ENCODE measurements at places on chromosomes 5 and 9.

DNA sequence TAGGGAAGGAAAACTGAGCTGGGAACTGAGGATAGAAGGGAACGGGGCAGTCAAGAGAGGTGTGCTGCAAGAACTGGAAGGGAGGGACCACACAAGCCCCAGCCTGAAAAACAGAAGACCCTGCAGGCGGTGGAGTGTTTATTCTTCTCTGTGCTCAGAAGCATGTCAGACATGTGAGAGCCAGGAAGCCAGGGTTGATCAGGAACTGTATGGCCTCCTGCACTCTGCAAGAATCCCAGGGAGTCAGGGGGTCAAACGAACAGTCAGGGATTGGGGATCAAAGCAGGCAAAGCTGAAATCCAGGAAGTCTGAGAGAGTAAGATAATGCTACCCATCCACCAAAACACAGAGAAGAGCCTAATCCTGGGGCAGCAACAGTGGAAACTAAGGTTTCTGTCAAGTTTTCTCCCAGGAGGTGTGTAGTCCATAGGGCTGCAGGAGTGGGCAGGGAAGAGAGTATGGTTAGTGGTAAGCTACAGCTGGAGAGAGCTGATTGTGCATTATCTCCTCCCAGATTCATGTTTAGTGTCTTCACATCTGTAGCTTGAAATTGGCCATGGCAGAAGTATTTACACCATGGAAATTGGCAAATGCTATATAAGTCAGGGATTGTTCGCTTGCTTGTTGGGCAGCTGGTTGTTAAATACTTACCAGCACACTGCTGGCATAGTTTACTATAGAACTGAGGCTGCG, 115.4 kb upstream of the SLC44A1 start:
- no peak for DNase-seq

- no peak for DNase-seq
Measured at GRCh38 chr5:93883459-93883858, 142.1 kb upstream of the POU5F2 start.

GRCh38 chr9:134568116-134568515, 73.5 kb upstream of the COL5A1 start:
- no peak for DNase-seq

- no peak for DNase-seq
Measured at GRCh38 chr9:94909250-94909894, 182.9 kb downstream of the AOPEP start.

DNA sequence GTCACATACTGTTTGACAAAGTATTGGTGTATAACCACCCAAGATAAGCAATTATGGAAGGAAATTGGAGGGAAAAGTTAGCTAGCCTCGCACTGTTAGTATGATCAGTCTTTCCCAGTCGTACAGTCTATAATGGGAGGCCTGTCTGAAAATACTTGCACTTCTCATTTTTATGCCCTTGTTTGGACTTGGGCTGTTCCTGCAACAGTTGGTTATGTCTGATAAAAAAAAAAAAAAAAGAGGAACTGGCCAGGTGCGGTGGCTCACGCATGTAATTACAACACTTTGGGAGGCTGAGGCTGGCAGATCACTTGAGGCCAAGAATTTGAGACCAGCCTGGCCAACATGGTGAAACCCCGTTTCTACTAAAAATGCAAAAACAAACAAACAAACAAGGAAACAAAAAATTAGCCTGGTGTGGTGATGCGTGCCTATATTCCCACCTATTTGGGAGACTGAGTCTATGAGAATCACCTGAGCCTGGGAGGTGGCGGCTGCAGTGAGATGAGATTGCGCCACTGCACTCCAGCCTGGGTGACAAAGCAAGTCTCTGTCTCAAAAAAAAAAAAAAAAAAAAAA, 58.3 kb upstream of the ANKRD33B start:
- DNase-seq, result no peak

GRCh38 chr5:168118042-168118668, 173.3 kb upstream of the WWC1 start:
- no peak for DNase-seq

DNA sequence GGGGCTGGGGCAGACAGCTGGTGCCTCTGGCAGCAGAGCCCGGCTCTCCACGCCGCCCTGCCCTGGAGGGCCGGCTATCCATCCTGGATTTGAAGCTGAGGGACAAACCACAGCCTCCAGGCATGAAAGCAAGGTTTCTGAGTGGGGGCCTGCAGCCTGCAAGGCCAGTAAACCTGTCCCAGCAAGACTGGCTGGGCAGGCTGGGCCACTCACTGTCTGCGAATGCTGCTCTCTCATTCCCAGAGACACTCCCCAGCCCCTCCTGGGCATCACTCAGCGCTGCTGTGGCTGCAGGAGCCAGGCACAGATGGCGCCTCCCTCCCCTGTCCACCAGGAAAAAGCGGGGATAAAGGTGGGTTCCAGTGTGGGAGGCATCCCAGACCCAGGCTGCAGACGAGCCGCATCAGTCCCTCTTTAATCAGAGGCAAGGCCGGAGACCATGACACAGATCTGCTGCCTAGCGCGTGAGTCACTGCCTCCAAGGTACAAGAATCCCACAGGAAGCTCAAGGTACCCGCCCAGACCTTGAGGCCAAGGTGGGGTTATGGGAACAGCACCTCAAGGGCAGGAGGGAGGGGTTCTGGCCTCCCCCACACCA, 118.0 kb downstream of the VAV2 start:
- no peak for DNase-seq

- DNase-seq, result no peak
Measured at GRCh38 chr9:69951411-69951810, 92.2 kb upstream of the MAMDC2 start.

DNA sequence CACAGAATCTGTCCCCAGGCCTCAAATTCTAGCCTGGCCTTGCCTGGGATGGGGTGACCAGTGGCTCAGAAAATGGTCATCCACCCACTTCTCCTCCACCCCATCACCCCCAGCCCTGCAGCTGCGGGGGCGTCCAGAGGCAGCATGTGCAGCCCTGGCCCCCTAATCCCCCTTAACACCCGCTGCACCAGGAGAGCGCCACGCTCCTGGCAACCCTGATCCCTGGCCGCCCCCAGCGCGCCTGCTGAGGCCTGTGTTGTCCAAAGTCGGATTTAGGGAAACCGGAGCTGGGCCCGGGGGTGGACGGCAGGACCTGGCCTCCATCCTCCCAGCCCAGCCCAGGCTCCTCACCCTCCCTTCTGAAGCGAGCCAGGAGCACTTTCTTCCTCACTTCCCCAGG, 22.0 kb downstream of the NR5A1 start:
- peak; percentile 66 for DNase-seq

GRCh38 chr5:93331863-93332262, 249.2 kb downstream of the NR2F1-AS1 start:
- no peak for DNase-seq

DNA sequence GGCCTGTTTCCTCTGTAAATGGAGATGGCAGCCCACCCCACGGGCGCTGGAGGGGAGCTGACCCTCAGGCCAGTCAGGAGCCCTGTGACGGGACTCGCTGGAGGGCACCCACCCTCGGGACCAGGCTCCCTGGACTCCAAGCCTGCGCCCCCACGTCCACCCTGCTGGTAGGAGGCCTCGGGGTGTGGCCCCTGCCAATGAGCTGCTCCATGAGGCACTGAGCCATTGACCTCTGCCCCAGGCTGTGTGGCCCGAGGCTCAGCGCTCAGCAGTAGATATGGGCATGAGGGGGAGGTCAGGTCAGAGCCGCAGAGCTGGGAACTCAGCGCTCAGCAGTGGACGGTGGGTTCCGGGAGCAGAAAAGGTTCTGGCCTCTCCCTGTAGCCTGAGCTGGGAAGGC, 52.3 kb upstream of the EGFL7 start:
- no peak for DNase-seq

DNA sequence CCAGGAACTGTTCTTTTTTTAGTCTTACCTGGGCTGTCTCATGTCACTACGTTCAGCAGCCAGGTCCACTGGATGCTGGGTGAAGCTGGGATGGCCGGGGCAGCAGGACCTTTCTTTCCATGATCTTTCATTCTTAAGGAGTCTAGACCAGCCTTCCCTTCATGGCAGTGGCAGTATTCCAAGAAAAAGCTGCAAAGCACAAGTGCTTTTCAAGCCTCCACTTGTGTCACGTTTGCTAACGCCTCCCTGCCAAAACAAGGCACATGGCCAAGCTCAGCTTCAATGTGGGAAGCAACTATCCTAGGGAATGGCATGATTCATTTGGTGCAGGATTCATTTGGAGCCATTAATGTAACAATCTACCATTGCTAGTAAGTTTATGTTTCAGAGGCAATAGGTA, 94.8 kb downstream of the RCL1 start:
- peak; percentile 83 for DNase-seq

- DNase-seq, result no peak
Measured at GRCh38 chr5:134489227-134489944, 36.1 kb upstream of the JADE2 start.

DNA sequence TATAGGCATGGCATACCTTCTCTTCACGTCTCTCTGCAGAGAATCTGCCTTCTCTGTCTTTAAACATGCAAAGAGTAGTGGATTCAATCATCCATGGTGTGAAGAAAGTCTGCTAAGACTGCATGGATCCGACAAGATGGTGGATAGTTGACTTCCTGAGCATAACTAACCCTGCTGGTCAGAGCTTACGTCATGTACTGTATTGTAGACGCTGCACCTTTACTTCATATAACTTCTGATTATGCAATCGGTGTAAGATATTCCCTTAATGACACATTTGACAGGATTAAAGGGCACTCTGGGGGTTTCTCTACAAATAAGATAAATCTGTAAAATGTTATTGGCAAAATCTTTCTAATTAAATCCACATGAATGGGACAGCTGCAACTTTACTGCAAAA, 240.3 kb upstream of the NREP start:
- no peak for DNase-seq

GRCh38 chr9:136052472-136052880, 42.6 kb downstream of the NACC2 start:
- no peak for DNase-seq

DNA sequence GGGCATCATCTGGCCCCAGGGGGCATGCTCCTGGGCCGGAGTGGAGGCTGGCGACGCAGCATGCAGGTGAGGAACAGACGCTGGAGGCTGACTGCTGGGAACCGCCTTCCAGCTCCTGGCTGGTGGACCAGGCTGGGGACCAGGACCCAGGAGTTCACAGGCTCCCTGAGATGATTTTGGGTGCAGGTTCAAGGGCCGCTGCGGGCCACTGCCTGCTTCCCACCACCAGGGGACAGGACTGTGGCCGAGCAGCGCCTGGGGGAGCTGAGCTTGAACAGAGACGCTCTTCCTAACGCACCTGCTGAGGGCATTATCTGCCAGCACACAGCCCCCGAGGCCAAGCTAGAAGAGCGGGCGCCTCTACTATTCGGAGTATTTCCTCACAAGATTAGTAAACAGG, 132.1 kb upstream of the RAPGEF1 start:
- DNase-seq, result peak; percentile 65

DNA sequence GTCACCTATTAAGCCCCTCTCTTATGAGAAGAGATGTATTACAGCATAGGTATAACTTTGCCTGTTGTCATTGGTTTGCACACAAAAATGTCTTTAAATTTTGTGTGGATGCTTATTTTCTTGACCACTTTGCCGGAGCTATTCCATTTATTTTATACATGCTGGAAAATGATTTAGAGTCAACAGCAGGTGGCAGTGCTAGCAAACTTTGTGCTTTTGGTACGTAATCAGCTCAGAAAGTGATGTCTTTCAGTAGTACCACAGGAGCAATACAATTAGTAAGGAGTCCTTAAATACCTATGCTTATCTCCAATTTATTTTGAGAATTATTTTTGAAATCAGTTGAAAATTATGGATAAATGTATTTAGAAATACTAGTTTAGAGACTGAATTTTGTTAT, 19.8 kb upstream of the NUDT12 start:
- peak; percentile 39 for DNase-seq

DNA sequence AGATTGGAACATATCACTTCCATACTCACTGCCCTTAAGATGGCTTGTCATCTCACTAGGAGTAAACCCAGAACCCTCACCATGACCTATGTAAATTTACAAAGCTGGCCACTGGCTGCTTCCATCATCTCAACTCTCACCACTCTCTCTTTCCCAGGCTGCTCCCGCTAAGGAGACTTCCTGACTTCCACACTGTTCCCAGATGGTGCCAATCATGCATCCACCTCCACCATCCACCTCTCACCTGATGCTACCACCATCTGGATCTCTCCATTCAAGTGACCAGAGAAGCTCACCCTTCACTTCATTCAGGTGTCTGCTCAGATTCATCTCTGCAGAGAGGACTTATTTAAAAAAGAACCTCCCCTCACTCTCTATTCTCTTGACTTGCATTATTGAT, 91.3 kb downstream of the HTR4 start:
- no peak for DNase-seq

- no peak for DNase-seq
Measured at GRCh38 chr9:134666831-134667230, 25.2 kb downstream of the COL5A1 start.

DNA sequence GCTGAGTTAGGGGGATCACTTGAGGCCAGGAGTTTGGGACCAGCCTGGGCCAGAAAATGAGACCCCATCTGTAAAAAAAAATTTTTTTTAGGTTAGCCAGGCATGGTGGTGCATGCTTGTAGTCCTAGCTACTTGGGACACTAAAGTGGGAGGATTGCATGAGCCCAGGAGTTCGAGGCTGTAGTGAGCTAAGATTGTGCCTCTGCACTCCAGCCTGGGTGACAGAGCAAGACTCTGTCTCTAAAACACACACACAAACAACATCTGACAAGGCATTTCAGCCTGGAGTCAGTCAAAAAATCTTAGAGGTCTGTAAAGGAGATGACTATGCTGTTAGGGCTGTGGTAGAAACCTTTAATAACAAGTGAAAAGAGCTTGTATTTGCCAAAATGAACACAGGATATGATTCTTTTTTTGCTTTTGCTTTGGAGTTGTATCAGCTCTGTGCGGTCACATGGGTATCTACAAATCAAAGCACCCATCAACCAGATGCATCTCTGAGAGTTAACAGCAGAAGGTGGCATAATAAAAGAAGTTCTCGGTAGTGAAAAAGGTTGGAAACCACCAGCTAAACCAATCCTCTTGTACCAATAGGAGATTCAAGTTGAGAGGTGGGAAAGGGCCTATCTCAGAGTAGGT, 3.6 kb upstream of the PSMD5 start:
- no peak for DNase-seq

DNA sequence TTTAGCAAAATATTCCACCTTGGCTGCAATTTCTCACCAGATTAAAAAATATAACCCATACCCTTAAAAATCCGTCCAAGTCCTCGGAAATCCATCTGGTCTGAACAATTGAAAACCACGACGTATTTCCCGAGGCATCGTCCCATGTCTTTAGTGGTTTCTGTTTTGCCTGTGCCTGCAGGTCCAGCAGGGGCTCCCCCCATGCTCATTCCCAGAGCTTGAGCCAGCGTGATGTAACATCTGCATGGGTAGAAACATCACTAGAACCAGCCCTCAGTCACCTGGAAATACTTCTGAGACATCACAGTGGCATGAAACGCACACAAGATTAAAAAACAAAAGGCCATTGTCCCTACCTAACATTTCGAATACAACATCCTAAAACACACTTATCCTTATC, 114.0 kb downstream of the DNAH5 start:
- no peak for DNase-seq

GRCh38 chr5:94329115-94329514, 289.3 kb downstream of the KIAA0825 start:
- DNase-seq, result no peak

GRCh38 chr5:14175381-14175780, 32.2 kb downstream of the TRIO start:
- DNase-seq, result no peak

GRCh38 chr9:108628316-108628715, 227.5 kb downstream of the ACTL7B start:
- no peak for DNase-seq

- DNase-seq, result no peak
Measured at GRCh38 chr5:116675626-116675910, 100.9 kb upstream of the SEMA6A start.

Measured in posterior cingulate gyrus (tissue), 11 donors.